ENCODE measurements at places on chromosomes 13 and 19.
A peak's percentile ranks its signal among the peaks of the same experiment; 100 is the strongest.

- peak; percentile 29 for DNase-seq
Measured at GRCh38 chr19:35040826-35041547, 534 bp upstream of the HPN start.

DNA sequence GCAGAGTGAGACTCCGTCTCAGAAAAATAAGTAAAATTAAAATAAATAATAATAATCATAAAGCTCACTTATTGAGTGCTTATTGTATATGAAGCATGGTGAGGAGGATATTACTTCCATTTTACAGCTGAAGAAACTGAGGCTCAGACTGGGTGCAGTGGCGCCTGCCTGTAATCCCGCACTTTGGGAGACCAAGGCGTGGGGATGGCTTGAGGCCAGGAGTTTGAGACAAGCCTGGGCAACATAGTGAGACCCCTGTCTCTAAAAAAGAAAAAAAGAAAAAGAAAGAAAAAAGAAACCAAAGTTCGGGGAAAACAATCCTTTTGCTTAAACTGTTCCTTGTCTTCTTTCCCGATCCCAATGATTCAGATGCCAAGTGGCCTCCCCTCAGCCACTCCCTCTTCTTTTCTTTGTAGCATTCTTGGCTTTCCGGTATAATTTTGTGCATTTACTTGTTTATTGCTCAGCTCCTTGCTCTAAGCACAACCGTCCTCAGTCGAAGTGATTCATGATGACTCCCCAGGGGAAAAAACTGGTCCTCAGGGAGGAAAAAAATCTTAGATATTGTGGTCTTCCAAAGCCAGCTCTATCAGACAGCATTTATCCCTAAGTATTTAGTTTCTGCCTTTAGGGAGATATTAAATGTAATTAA, 965 bp upstream of the EIF3G start:
- no peak for DNase-seq

- no peak for DNase-seq
Measured at GRCh38 chr19:2726160-2726855, 5.1 kb upstream of the DIRAS1 start.

- no peak for DNase-seq
Measured at GRCh38 chr13:50017819-50018218, 2.6 kb downstream of the KCNRG start.

- DNase-seq, result no peak
Measured at GRCh38 chr13:109333893-109334651, 452.3 kb downstream of the IRS2 start.

DNA sequence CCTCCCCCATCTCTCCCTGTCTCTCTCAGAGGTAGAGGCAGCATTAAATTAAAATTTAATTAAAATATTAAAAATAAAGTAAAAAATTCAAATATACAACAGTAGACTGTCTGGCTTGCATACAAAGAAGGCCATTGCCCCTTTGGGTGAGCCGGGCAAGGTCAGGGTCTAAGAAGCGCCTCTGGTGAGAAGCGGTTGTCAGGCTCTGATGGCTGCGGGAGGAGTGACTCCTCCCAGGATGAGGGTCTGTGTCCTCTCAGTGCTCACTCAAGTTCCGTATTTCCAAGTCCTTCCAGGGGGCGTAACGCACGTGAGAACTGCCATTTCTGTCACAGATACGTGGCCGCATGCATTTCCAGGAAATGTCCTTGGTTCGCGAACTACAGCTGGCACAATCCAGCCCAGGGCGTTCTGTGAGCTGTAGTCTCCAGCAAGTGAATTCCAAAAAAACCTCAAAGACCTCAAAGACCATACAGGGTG, 737 bp upstream of the ZNF181 start:
- DNase-seq, result no peak

- DNase-seq, result no peak
Measured at GRCh38 chr19:28553764-28554163, 659.2 kb downstream of the UQCRFS1 start.

- no peak for DNase-seq
Measured at GRCh38 chr19:45613926-45614725, 12.1 kb upstream of the GPR4 start.

GRCh38 chr13:78098249-78098648, 179.6 kb upstream of the EDNRB start:
- no peak for DNase-seq

- DNase-seq, result no peak
Measured at GRCh38 chr19:11141937-11142527, 13.6 kb downstream of the SPC24 start.

GRCh38 chr13:75430436-75431209, 51.3 kb downstream of the TBC1D4 start:
- no peak for DNase-seq

DNA sequence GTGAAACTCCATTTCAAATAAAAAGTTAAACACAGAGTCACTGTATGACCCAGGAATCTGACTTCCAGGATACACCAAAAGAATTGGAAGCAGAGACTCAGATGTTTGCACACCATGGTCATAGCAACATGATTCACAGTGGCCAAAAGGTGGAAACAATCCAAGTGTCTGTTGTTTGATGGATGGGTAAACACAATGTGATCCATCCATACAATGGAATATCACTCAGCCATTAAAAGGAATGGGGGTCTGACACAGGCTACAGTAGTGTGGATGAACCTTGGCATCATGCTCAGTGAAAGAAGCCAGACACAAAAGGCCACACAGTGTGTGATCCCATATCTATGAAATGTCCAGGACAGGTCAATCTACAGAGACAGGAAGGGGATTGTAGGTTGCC, 174.3 kb downstream of the PTPRS start:
- DNase-seq, result no peak
